ENCODE measurements at places on chromosomes 3 and 15. TPM values are rescaled to one million over a fixed set of nuclear protein-coding genes. Genes with fewer than 3 reads are reported as not detected.
A peak's percentile ranks its signal among the peaks of the same experiment; 100 is the strongest.

Gene AADACL2
- polyA plus RNA-seq = not detected

DNA sequence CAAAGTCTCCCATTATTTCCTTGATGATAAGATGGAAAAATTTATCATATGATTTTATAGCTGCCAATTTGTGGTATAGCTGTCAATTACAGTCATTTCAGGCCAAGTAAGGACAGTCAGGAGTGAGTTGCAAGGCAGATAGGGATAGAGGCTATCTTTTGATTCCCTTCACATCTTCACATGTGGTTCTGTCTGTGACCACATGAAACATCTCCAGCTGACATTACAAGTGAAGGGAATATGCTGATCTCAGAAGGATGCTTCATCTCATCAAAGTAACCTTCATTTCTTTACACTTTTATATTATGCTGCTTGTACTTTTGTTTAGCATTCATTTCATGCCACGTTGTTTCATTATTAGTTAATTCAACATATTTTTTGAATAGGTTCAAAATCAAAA is 136.9 kb upstream of the CFAP20DC start:
- DNase-seq = no peak

GRCh38 chr3:189577050-189577951 is 53.9 kb upstream of the TP63 start:
- no peak for DNase-seq

- peak; percentile 91 for DNase-seq
Measured at GRCh38 chr3:5330152-5330810, 142.8 kb downstream of the EDEM1 start.

GRCh38 chr15:101242160-101242998 is 9.5 kb downstream of the CHSY1 start:
- peak; percentile 57 for DNase-seq

Gene LNP1
- 1.5 TPM for polyA plus RNA-seq

- DNase-seq = no peak
Measured at GRCh38 chr3:108097322-108098002, 6.6 kb upstream of the CD47 start.

- no peak for DNase-seq
Measured at GRCh38 chr3:125006291-125006731, 49.5 kb downstream of the HEG1 start.

DNA sequence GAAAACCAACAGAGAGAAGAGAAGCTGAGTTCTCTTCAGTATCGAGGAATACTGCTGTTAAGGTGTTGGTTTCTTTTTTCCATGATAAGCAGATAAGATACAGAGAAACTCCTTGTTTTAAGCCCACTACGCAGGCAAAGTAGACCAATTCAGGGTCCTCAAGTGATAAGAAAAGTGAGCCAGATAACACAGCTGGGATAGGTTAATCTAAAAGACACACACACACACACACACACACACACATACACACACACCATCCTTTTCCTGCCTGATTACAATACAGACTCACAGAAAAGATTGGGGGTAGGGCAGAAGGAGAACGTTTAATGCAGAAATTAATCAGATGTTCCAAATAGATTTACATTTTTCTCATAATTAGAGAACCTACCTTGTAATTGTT is 6.5 kb upstream of the PHLDB2 start:
- no peak for DNase-seq

All from mammary epithelial cell (primary cell).